NCI-H524 treated with DMSO at 0.1 percent for 48 hours (cell line): ENCODE measurements at places on chromosomes 3 and 15.

GRCh38 chr3:141360888-141361598 is 7.3 kb upstream of the ZBTB38 start:
- DNase-seq, result no peak

- no peak for DNase-seq
Measured at GRCh38 chr3:177250151-177250550, 52.9 kb upstream of the TBL1XR1 start.

DNA sequence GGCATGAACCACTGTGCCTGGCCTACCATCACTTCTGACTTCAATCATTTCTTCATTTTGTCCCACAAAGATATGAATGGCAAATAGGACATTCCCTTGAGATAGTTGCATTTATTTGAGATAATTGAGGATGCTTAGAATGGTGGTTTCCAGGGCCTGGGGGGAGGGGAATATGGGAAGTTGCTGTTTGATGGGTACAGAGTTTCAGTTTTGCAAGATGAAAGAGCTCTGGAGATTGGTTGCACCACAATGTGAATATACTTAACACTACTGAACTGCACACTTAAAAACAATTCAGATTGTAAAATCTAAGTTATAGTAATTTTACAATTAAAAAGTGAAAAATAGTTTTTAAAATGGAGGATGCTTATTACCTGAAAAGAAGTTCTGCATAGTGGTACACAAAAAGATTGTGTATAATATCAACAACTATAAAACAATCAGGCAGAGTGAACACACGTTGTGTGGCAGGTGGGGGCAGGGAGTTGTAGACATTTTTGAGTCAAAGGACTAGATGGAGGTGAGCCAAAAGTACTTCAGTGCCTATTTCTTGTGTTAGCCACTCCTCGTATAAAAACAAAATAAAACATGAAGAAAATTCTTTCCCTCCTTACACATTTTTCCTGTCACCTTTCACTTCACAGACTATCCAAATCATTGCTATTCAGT is 18.5 kb upstream of the RIOX2 start:
- DNase-seq, result no peak

GRCh38 chr3:192901435-192901834 is 16.2 kb downstream of the MB21D2 start:
- DNase-seq, result no peak

DNA sequence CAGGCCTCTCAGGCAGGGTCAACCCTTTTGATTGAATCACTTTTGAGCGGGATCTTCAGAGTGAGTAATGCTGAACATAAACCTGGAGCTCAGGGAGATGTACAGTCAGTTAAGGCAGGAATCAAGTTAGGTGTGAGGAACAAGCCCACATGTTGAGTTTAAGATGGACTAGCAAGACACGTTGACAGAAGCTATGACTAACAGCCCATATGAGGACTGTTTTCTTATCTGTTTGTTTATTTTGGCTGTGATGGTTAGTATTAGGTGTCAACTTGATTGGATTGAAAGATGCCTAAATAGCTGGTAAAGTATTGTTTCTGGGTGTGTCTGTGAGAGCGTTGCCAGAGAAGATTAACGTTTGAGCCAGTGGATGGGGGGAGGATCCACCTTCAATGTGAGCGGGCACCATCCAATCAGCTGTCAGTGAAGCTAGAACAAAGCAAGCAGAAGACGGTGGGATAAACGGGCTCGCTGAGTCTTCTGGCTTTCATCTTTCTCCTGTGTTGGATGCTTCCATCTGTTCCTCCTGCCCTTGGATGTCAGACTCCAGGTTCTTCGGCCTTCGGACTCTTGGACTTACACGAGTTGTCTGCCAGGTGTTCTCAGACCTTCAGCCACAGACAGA is 232.3 kb upstream of the STAC start:
- DNase-seq, result no peak

DNA sequence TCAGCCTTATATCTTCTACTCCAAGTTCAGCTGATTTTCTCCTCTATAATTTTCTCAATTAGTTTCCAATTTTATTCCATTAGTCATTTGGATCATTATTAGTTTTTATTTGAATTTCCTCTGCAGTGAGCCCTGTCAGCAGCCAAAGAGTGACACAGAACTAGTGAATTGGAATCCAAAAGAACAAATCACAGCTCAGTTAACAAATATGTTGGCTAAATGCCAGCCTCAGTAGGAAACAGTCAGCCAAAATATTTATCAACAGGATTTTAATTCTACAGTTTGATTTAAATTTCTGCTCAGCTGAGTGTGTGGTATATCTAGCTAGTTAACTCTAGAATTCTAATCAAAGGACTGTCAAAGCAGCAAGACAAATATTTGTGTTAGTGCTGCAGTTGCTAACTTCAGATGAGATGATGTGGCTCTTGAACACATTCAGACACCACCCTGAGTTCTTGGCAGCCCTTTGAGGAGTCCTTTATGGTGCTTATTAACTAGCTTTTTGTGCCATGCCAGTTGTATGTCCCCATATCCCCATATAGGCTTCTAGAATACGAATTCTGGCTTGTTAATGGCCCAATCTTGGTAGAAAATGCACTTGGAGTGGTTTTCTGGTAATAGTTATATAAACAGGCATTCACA is 194.5 kb downstream of the CPNE4 start:
- DNase-seq, result no peak

GRCh38 chr3:98800401-98800800 is 37.3 kb downstream of the ST3GAL6 start:
- DNase-seq, result no peak

GRCh38 chr15:98924401-98925049 is 83.1 kb downstream of the PGPEP1L start:
- no peak for DNase-seq

GRCh38 chr15:69861331-69862171 is 236.2 kb downstream of the TLE3 start:
- DNase-seq, result peak; percentile 72

GRCh38 chr15:101359365-101359947 is 64.4 kb upstream of the SNRPA1 start:
- no peak for DNase-seq

- no peak for DNase-seq
Measured at GRCh38 chr3:62870321-62870720, 4.9 kb downstream of the CADPS start.

GRCh38 chr15:40420793-40421192 is 15.2 kb downstream of the IVD start:
- no peak for DNase-seq

DNA sequence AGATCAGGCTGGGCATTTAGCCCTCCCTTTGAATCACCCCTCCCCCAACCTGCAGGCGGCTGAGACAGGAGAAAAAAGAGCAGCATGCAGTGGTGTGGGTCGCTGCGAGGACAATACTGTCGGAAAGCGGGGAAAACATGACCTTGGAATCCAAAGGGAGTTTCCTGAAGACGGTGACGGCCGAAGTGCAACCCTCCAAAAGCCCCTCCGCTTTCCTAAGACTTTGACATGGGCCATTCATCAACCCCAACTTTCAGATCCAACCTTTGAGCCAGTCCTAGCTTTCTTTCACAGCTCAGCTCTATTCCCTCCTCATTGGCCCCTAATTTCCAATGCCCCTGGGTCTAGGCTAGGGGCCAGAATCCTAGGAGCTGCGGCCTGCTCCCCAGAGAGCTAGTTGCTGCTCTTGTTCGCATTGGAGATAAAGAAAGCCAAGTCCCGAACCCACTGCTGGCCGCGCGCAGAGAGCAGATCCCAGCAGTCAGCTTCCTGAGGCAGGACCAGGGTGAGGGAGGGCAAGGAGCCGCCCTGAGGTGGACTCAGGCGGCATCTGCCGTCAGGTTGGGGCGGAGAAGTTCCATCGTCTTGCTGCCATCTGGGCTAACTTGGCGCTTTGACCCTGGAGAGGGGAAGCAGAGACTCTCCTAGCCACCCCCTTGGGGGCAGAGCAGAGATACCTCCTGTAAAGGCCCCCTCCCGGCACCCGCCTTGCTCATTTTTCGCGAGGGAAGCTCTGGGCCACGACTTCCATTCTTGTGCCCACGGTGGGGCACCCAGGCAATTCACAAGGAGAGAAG is 914 bp downstream of the ZIC4 start:
- DNase-seq, result no peak

- DNase-seq, result no peak
Measured at GRCh38 chr3:123039178-123039577, 11.6 kb upstream of the SEMA5B start.

DNA sequence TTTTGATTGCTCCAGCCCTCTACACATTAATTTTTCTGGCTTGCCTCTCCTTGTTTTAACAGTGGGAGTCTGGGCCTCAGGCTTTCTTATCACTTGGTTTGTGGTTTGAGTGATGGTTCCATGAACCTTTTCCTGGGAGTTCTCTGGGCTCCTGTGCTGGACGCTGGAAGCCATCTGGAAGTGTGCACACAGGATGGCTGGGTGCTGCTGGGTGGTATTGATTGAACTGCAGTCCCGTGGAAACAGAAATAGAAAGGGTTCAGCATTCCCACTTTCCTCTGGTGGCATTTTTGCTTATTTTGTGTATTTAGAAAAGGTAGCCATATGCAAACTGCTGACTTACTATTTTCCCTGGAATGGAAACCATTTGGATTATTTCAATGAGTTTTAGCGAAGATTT is 25.6 kb downstream of the MITF start:
- no peak for DNase-seq

DNA sequence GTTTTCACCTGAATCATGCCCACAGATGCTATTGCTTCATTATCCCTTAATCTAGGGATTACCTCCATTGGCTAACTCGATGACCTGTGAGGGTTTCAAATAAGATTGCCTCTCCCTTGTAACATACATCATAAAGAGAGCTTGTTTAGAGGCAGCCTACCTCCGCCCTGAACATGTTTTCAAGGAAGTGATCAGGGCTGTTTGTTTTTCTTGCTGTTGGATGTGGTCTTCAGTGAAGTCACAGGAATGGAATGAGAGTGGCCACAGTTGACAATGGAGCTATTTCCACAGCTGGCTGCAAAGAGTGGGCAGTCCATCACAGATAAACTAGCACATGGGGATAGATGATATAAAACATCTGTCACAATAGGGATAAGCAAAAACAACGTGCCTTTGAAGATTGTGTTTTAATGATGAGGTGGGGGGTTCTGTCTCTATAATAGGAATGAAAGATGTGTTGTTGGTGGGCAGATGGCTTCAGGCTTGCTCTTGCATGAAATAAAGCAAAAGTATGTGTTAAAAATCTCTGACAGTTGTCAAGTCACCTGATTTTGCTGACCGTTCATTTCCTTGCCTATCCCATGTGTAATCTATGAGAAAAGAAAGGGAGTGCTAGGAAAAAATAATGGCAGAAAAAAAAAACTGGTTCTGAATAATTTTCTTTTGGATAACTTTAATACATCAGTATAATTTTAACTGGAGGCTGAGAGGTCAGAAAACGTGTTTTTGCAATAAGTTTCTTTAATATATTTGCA is 642.3 kb downstream of the RBMS3 start:
- peak; percentile 64 for DNase-seq

DNA sequence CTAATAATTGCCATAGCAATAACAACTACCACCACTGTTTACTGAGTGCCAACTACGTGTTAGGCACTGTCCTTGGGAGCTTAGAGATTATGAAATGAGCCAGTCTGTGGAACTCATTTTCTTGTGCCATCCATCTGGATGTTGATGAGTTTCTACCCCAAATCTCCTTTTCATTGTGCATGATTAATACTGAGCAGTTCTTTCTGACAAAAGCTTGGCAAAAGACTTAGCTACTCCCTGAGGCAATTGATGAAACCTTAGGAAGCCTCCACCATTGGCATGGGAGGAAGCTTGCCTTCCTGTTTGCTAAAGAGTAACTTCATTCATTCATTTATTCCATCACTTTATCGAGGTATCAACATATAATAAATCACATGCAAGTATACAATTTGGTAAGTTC is 39.8 kb downstream of the PRICKLE2 start:
- DNase-seq, result no peak

- DNase-seq, result no peak
Measured at GRCh38 chr3:120767106-120767505, 24.6 kb downstream of the GTF2E1 start.

DNA sequence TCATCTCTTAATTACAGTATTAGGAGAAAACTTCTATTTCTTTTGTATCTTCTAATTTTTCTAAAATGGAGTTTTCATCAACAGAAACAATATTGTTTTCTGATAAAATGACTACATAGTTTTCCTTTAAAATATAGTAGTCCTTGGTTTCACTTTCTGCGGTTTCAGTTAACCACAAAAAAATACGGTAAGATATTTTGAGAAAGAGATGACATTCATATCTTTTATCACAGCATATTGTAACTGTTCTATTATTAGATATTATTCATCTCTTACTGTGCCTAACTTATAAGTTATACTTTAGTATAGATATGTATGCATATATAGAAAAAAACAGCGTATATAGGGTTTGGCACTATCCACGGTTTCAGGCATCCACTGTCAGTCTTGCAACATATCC is 2.3 kb downstream of the B4GALT4 start:
- DNase-seq, result no peak
